ENCODE measurements at places on chromosomes 11 and 22. TPM values are rescaled to one million over a fixed set of nuclear protein-coding genes. Genes with fewer than 3 reads are reported as not detected.

ANKK1 gene
- not detected for total RNA-seq

OR5F1 gene
- total RNA-seq, result not detected

ENTHD1 gene
- not detected for total RNA-seq

LRP4 gene
- total RNA-seq, result 2.2 TPM

GPR83 gene
- total RNA-seq, result not detected

LSP1 gene
- 0.42 TPM for total RNA-seq

PAMR1 gene
- 0.84 TPM for total RNA-seq

PRSS23 gene
- total RNA-seq, result 236 TPM

OR52N4 gene
- total RNA-seq, result not detected

EFCAB6 gene
- total RNA-seq, result under 0.01 TPM

MRGPRD gene
- not detected for total RNA-seq

C22orf42 gene
- total RNA-seq, result not detected

MS4A7 gene
- not detected for total RNA-seq

TMEM86A gene
- total RNA-seq, result 2.7 TPM

PIWIL4 gene
- 1.2 TPM for total RNA-seq

TRIM49 gene
- total RNA-seq, result not detected

HEPN1 gene
- total RNA-seq, result not detected

OR5B2 gene
- total RNA-seq, result not detected

HIC2 gene
- total RNA-seq, result 4.4 TPM

PCNX3 gene
- total RNA-seq, result 34.8 TPM

ABCG4 gene
- 0.05 TPM for total RNA-seq

DDX25 gene
- total RNA-seq, result not detected

POTEH gene
- total RNA-seq, result not detected

NDUFA6 gene
- total RNA-seq, result 42.7 TPM

FAM181B gene
- total RNA-seq, result 0.05 TPM

DBX1 gene
- total RNA-seq, result not detected

IL10RA gene
- 0.09 TPM for total RNA-seq
